ENCODE measurements at places on chromosomes 4 and X. TPM values are rescaled to one million over a fixed set of nuclear protein-coding genes. Genes with fewer than 3 reads are reported as not detected.

DNA sequence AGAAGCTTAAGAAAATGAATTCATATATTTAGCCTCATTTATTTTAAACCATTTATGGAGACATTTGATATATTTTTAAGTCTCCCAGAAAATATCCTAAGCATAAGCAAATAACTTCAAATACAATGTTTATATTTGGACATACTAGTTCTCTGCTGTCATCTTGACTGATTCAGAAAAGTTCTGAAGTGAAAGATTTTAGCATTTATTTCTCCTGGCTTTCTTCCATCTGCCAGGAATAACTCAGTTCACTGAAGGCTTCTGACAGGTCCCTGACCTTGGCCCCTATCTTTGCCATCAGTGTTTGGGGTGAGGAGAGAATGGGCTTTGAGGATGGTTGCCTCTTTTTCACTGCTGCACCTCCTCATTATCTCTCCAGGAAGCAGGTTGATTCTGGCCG, 115.7 kb downstream of the SLIT2 start:
- peaks cover 40% of the 10 kb centered on the region for H3K27me3 ChIP-seq
- no peak overlapping the region for H3K4me3 ChIP-seq
- no peaks in the 10 kb centered on the region for H3K36me3 ChIP-seq
- no peaks in the 10 kb centered on the region for H3K4me1 ChIP-seq
- H3K27ac ChIP-seq, result no peak overlapping the region

GRCh38 chr4:15398732-15399131, 29.1 kb upstream of the C1QTNF7 start:
- H3K4me3 ChIP-seq, result no peak overlapping the region
- H3K27ac ChIP-seq, result no peak overlapping the region
- no peaks in the 10 kb centered on the region for H3K4me1 ChIP-seq
- H3K36me3 ChIP-seq, result no peaks in the 10 kb centered on the region
- DNase-seq, result no peak

DNA sequence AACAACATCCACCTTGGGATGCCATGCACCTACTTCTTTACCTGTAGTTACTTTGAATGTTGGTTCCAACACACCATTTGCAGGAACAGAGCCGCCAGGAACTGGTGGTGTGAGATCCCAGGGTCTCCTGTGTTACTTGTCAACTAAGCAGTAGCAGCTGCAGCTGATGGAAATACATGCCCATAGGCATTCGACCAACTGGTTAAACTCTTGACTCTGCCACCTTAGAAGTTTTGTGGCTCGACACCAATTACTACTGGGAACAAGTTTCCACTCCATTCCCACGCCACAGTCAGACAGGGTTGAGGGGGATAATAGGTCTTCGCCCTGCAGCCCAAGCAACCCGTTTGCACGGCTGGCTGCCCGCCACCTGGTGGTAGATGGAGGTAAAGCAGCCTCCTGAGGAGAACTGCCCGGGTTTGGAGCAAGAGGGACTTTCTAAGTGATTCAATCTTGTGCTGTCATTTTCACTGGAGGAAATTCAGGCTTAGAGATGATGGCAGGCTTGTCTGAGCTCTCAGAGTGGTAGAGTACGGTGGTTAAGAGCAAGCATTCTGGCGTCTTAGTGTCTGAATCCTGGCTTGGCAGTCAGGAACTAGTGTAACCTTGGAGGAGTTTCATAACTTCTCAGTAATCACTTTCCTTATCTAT, 119.1 kb upstream of the TRIM2 start:
- H3K36me3 ChIP-seq, result no peaks in the 10 kb centered on the region
- H3K4me1 ChIP-seq, result no peaks in the 10 kb centered on the region
- H3K27ac ChIP-seq, result no peak overlapping the region
- DNase-seq, result peak; percentile 96
- no peaks in the 10 kb centered on the region for H3K27me3 ChIP-seq

DNA sequence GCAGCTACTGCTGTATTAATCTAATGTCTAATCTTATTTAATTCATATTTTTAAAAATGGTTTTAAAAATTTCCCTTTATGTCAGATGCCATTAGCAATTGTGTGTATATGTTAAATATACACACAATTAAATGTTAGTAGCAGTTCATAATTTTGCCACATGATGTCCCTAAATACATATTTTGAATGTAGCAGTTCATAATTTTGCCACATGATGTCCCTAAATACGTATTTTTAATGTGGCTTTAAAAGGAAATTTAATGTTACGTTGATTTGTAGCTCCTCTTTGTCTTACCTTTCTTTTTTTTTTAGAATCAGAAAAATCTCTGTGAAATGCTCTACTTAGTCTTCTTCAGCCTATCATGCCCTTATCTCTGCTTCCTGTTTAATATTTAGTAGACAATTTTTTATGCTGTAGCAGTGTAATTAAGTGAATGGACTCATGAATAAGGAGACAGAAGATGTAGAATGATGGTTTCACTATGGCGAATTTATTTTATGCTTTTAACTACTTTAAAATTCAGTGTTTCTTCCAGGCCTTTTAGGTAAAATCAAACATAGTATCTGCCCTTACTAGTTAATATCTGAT, 26.1 kb downstream of the RBM46 start:
- no peaks in the 10 kb centered on the region for H3K4me1 ChIP-seq
- no peaks in the 10 kb centered on the region for H3K27me3 ChIP-seq
- no peak for DNase-seq
- no peak overlapping the region for H3K4me3 ChIP-seq
- no peaks in the 10 kb centered on the region for H3K36me3 ChIP-seq

- DNase-seq, result no peak
- no peak overlapping the region for H3K4me3 ChIP-seq
- H3K36me3 ChIP-seq, result no peaks in the 10 kb centered on the region
These were observed 49.0 kb downstream of the HTN1 start for GRCh38 chr4:70099206-70099605.

DNA sequence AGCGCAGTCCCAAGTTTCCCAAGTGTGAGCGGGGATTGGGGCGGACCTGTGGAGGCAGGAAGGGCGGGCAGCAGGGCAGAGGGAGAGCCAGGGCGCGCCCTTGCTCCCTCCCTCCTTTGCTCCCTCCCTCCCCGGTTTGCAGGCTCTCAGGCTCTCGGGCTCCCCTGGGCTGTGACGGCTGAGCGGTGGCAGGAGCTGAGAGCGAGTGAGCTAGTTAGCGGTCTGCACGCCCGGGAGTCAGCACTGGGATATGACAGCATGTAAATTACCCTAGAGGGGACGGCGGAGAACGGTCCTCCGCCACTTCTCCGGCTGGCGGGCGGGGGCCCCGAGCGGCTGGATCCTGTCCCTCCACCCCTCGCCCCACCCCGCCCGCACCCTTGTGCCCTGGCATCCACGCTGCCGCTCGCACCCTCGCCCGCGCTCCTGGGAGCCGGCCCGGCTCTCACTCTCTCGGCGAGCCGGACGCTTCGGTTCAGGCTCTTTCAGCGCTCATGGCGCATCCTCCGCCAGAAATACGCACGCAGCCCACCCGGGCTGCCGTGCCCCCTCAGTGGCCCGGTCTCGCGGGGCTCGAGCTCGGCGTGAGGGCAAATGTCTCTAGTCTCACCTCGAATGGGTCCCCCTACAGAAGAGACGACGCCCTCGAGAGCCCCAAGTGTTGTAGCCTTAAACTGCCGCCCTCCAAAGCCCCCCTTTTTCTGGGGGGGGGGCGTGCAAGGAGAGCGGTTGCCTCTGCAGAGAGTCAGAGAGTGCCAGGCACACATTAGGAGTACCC, at the start of gene TSC22D3:
TSC22D3 (minus strand) TSS at position 54 of the 778 bp plus-strand sequence. CDS start 368 bp downstream, outside the sequence.
- peak; percentile 93 for DNase-seq
- H3K36me3 ChIP-seq, result no peaks in the 10 kb centered on the region
- H3K27ac ChIP-seq, result no peak within 1 kb of the TSS
- H3K27me3 ChIP-seq, result peaks cover 59% of the 10 kb centered on the region

- no peak overlapping the region for H3K27ac ChIP-seq
- no peaks in the 10 kb centered on the region for H3K27me3 ChIP-seq
- no peak overlapping the region for H3K4me3 ChIP-seq
- no peaks in the 10 kb centered on the region for H3K4me1 ChIP-seq
These were observed 275.4 kb downstream of the FAT4 start for GRCh38 chr4:125590158-125590557.

DNA sequence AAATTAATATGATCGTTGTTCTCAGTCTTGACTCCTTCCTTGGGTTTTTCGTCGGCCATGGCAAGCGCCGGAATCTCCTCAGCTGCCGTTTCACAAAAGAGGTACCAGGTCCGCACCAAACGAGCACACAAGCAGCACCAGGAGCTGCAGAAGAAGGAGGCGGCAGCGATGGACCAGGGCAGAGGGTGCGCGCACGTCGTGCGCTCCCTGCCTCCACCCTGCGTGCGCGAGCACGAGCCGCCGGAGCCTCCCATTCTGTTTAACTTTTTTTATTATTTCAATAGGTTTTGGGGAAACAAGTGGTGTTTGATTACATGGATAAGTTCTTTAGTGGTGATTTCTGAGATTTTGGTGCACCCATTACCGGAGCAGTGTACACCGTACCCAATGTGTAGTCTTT, 158.2 kb downstream of the PLS3 start:
- H3K4me1 ChIP-seq, result no peaks in the 10 kb centered on the region
- no peaks in the 10 kb centered on the region for H3K36me3 ChIP-seq
- H3K27me3 ChIP-seq, result no peaks in the 10 kb centered on the region
- no peak for DNase-seq

DNA sequence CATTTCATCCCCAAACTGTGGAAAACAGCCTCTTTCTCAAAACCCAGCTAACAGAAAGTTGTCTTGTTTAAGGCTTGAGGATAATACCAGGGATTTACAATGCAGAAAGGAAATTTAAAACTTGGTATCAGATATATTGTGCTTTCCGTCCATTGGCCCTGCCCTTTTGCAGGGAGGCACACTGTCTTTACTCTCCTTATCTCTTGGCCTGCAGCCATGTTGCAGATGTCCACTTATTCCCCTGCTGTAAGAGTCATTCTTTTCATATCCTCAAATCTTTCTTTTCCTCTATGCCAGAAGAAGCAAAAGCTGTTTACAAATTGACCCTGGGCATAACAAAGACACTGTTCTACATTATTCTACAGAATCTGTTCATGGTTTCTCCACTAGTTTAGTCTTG, 75.6 kb upstream of the DYNLT3 start:
- DNase-seq, result no peak
- H3K4me1 ChIP-seq, result no peaks in the 10 kb centered on the region
- H3K36me3 ChIP-seq, result no peaks in the 10 kb centered on the region
- H3K27me3 ChIP-seq, result no peaks in the 10 kb centered on the region
- H3K4me3 ChIP-seq, result no peak overlapping the region

- no peaks in the 10 kb centered on the region for H3K27me3 ChIP-seq
- DNase-seq, result no peak
These were observed 182.8 kb upstream of the C1QTNF7 start for GRCh38 chr4:15245006-15245530.

GRCh38 chr4:21815651-21816377, 132.8 kb downstream of the KCNIP4 start:
- no peaks in the 10 kb centered on the region for H3K4me1 ChIP-seq
- DNase-seq, result no peak
- no peaks in the 10 kb centered on the region for H3K27me3 ChIP-seq
- H3K27ac ChIP-seq, result no peak overlapping the region

DNA sequence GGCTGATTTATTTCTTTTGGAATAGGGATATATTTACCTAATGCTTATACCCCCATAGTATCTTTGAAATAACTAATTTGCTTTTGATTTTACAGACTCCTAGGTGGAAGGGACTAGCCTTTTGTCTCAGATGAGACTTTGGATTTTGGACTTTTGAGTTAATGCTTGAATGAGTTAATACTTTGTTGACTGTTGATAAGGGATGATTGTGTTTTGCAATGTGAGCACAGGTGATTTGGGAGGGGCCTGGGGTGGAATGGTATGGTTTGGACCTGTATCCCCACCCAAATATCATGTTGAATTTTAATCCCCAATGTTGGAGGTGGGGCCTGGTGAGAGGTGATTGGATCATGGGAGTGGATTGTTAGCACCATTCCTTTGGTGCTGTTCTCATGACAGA, 117.4 kb upstream of the ZC4H2 start:
- no peak for DNase-seq
- no peaks in the 10 kb centered on the region for H3K27me3 ChIP-seq
- H3K27ac ChIP-seq, result no peak overlapping the region
- no peaks in the 10 kb centered on the region for H3K4me1 ChIP-seq
- peak overlapping the region; percentile 29 for H3K4me3 ChIP-seq

DNA sequence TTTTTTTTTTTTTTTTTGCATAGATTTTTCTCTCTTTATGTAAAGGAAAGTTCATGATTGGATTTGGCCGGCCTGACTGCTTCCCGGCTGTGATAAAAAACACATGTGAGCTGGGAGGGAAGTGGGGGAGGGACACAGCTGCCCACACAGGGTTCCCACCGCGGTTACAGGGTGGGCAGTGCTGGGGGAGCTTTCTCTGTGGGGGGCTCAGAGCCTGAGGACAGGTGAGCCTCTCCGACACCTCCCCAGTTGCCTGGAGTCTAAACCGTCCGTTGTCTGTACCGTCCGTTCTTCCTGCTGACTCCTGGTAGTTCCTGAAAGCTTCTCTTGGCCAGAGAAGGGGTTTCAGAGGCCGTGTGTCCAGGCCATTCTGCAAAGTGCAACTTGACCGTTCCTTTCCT, 21.8 kb downstream of the SHOX start:
- no peaks in the 10 kb centered on the region for H3K36me3 ChIP-seq
- no peaks in the 10 kb centered on the region for H3K4me1 ChIP-seq

DNA sequence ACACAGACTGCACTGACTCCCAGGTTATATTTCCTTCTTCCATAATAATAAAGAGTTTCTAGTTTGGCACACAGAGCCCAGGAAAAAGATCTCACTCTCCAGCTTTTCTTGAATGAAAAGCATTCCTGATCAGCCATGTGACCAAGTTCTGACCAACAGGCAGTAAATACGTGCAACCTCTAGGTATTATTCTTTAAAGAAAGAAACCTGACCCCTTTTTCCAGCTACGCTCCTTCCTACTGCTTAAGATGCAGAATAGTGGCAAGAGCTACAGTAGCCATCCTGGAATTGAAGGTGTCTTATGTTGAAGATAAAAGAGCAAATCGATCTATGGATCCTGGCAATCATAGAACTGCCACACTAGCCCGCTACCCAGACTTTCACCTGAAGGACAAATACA, 76.7 kb downstream of the LRBA start:
- H3K36me3 ChIP-seq, result no peaks in the 10 kb centered on the region
- H3K27me3 ChIP-seq, result no peaks in the 10 kb centered on the region
- DNase-seq, result peak; percentile 64
- no peak overlapping the region for H3K27ac ChIP-seq

DNA sequence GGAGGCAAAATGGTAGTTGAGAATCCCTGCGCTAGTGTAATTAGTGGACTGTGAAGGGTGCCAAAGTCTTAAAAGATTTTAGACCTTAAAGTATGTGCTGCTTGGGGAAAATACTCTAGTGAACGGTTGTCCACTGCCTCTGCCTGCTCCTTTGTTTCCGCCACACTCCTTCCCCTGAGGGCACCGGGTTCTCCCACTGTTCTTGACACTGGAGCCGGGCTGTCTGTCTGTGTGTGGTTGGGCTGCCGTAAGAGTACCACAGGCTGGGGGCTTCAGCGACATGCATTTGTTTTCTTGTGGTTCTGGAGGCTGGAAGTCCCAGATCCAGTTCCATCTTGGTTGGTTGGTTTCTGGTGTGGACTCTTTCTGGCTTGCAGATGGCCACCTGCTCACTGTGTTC, 76.2 kb downstream of the CLDN34 start:
- DNase-seq, result no peak
- no peaks in the 10 kb centered on the region for H3K36me3 ChIP-seq
- H3K4me3 ChIP-seq, result no peak overlapping the region
- no peak overlapping the region for H3K27ac ChIP-seq
- H3K4me1 ChIP-seq, result no peaks in the 10 kb centered on the region

The TXK gene
- total RNA-seq, result 0.68 TPM

The HS6ST2 gene
- total RNA-seq, result 3.6 TPM

The PWWP3B gene
- total RNA-seq, result 3.9 TPM

The NDUFB11 gene
- total RNA-seq, result 86.1 TPM

The CXCL11 gene
- total RNA-seq, result not detected

The AFM gene
- not detected for total RNA-seq

The OTUD6A gene
- total RNA-seq, result not detected

The LUZP4 gene
- total RNA-seq, result not detected

The MAGEB10 gene
- total RNA-seq, result not detected

The SSX4B gene
- total RNA-seq, result 1.00 TPM

The GYPA gene
- total RNA-seq, result not detected

The CACNA1F gene
- total RNA-seq, result 1.0 TPM

The MTHFD2L gene
- 9.2 TPM for total RNA-seq

Data from endodermal cell (in vitro differentiated cells).